ENCODE measurements at places on chromosomes 7 and 10.

DNA sequence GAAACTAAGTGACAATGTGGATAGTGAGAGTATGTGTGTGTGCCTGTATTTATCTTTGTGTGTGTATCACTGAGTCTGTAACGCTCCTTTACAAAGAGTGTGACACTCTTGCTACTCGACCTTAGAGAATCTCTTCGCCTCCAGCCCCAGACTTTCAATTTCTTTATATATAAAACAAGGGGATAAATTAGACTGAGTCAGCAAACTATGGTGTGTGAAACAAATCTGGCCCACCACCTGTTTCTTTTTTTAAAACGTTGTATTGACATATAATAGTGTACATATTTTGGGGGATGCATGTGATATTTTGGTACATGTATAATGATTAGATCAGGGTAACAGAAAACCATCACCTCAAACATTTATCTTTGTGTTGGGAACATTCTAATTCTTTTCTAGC is 240.5 kb downstream of the KCNMA1 start:
- no peak overlapping the region for H3K27ac ChIP-seq
- no peaks in the 10 kb centered on the region for H3K36me3 ChIP-seq
- peaks cover 45% of the 10 kb centered on the region for H3K4me1 ChIP-seq
- no peak overlapping the region for H3K4me3 ChIP-seq
- no peaks in the 10 kb centered on the region for H3K27me3 ChIP-seq

DNA sequence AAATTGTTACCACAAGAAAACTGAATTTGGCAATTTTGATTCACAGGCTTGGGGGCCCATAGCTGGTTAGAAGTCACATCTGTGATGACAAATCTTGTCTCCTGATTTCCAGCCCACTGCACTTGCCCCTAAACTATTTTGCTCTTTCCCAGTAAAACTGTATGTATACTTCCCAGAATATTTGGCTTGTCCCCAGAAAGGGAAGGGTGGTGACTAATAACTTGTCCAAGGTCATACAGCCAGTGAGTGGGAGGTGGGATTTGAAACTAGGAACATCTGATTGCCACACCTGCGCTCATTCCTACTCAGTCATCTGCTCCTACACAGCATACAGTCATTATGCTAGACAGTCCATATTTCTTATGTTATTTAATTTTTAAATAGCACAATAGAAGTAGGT is 304.5 kb downstream of the SDHAF3 start:
- no peaks in the 10 kb centered on the region for H3K4me1 ChIP-seq
- no peaks in the 10 kb centered on the region for H3K36me3 ChIP-seq
- no peak overlapping the region for H3K4me3 ChIP-seq
- DNase-seq, result no peak
- no peaks in the 10 kb centered on the region for H3K27me3 ChIP-seq

DNA sequence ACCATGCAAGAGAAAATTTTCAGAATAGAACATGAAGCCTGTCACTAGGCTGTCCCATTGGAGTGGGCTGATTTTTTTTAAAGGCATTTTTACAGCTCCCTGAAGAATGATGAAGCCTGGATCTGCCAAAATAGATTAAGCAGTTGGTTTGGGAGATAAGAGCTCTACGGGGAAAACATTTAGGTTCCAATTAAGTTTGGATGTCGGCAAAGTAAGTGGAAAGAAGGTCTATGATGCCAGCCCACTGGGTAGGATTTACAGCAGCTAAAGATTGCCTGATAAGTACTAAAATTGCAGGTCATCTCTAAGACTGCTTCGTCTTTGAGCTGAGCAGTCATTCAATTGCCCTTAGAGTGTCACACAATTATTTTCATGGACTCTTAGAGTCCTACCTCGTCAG is 939.2 kb upstream of the CELF2 start:
- no peak overlapping the region for H3K4me3 ChIP-seq
- DNase-seq, result no peak
- H3K36me3 ChIP-seq, result no peaks in the 10 kb centered on the region
- H3K4me1 ChIP-seq, result no peaks in the 10 kb centered on the region
- no peak overlapping the region for H3K27ac ChIP-seq
- H3K27me3 ChIP-seq, result no peaks in the 10 kb centered on the region

- H3K27ac ChIP-seq, result no peak overlapping the region
- no peak overlapping the region for H3K4me3 ChIP-seq
- H3K27me3 ChIP-seq, result no peaks in the 10 kb centered on the region
- no peaks in the 10 kb centered on the region for H3K4me1 ChIP-seq
- no peaks in the 10 kb centered on the region for H3K36me3 ChIP-seq
These were observed 43.2 kb upstream of the SLC35B4 start for GRCh38 chr7:134359787-134360432.

- no peak overlapping the region for H3K27ac ChIP-seq
- no peak for DNase-seq
- no peaks in the 10 kb centered on the region for H3K27me3 ChIP-seq
- H3K4me3 ChIP-seq, result no peak overlapping the region
- no peaks in the 10 kb centered on the region for H3K36me3 ChIP-seq
These were observed 13.0 kb upstream of the FRA10AC1 start for GRCh38 chr10:93715345-93715744.

Data from tibial artery (tissue), 4 donors.